ENCODE measurements at places on chromosomes 12 and 14. TPM values are rescaled to one million over a fixed set of nuclear protein-coding genes. Genes with fewer than 3 reads are reported as not detected.

DNA sequence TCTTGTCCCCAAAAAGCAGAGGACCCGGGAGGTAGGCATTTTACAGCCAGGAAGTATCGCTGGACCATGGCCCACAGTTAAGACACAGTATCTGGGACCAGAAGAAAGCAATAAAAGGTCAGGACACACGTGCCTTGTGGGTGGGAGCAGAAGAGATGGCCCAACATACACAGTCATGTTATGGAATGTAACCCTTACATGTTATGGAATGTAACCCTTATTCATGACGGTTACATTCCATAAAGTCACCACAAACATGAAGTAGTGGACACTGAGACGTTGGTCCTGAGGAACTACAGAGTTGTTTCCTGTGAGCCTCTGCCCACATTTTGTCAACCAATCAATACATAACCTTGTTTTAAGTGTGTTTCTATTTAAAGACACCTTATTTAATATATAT is 285.6 kb upstream of the FKBP4 start:
- no peak for DNase-seq
- H3K27ac ChIP-seq = no peak overlapping the region
- no peaks in the 10 kb centered on the region for H3K4me1 ChIP-seq
- no peaks in the 10 kb centered on the region for H3K27me3 ChIP-seq
- H3K36me3 ChIP-seq = no peaks in the 10 kb centered on the region

GRCh38 chr12:130433411-130433810 is 95.7 kb downstream of the PIWIL1 start:
- no peaks in the 10 kb centered on the region for H3K4me1 ChIP-seq
- no peak overlapping the region for H3K4me3 ChIP-seq
- H3K27me3 ChIP-seq = no peaks in the 10 kb centered on the region
- H3K36me3 ChIP-seq = no peaks in the 10 kb centered on the region
- DNase-seq = peak; percentile 32
- H3K27ac ChIP-seq = no peak overlapping the region

GRCh38 chr14:38838049-38838978 is 264.7 kb downstream of the SEC23A start:
- no peak overlapping the region for H3K27ac ChIP-seq
- no peak for DNase-seq
- H3K4me1 ChIP-seq = no peaks in the 10 kb centered on the region
- no peaks in the 10 kb centered on the region for H3K27me3 ChIP-seq

- H3K36me3 ChIP-seq = no peaks in the 10 kb centered on the region
- no peak for DNase-seq
- H3K27ac ChIP-seq = no peak overlapping the region
- no peaks in the 10 kb centered on the region for H3K27me3 ChIP-seq
Observed at GRCh38 chr14:84975241-84975902, 554.6 kb upstream of the FLRT2 start.

GRCh38 chr14:21191809-21192446 is 36.1 kb upstream of the OR5AU1 start:
- H3K4me3 ChIP-seq = peak overlapping the region; percentile 45
- H3K27ac ChIP-seq = no peak overlapping the region
- peak; percentile 74 for DNase-seq
- peaks cover 10% of the 10 kb centered on the region for H3K4me1 ChIP-seq
- H3K27me3 ChIP-seq = no peaks in the 10 kb centered on the region
- H3K36me3 ChIP-seq = no peaks in the 10 kb centered on the region

Gene PLCZ1
- not detected for total RNA-seq
